Mucosa of gallbladder (tissue), 1 donor: ENCODE measurements at places on chromosomes 4 and X. TPM values are rescaled to one million over a fixed set of nuclear protein-coding genes. Genes with fewer than 3 reads are reported as not detected.

Gene TMPRSS11E
- not detected for total RNA-seq

Gene PLAC1
- total RNA-seq = not detected

Gene CTAG1B
- total RNA-seq = not detected

Gene CHST7
- 12.9 TPM for total RNA-seq

DNA sequence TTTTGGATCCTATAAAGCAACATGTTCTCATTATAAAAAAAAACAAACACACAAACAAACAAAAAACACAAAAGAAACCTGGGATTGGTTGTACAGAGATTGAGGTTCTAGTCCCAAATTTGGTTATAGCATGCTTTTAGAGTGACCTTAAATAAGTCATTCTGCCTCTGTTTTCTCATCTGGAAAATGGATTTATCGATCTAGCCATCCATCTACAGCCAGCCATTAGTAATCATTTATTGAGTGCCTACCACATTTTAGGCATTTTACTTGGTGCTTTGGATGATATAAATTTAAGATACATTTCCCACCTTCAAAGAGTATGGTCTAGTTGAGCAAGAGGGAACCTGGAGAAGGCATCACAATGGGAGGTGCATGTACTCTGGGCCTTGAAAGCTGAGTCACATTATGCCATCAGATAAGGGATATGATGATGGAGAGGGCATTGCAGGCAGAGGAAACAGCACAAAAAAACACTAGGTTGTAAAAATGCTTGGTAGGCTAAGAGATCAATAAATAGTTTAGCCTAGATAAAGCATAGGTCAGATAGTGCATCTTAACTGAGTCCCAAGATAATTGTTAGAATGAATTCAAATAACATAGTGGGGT, 91.4 kb downstream of the HEPH start:
- no peak for DNase-seq

DNA sequence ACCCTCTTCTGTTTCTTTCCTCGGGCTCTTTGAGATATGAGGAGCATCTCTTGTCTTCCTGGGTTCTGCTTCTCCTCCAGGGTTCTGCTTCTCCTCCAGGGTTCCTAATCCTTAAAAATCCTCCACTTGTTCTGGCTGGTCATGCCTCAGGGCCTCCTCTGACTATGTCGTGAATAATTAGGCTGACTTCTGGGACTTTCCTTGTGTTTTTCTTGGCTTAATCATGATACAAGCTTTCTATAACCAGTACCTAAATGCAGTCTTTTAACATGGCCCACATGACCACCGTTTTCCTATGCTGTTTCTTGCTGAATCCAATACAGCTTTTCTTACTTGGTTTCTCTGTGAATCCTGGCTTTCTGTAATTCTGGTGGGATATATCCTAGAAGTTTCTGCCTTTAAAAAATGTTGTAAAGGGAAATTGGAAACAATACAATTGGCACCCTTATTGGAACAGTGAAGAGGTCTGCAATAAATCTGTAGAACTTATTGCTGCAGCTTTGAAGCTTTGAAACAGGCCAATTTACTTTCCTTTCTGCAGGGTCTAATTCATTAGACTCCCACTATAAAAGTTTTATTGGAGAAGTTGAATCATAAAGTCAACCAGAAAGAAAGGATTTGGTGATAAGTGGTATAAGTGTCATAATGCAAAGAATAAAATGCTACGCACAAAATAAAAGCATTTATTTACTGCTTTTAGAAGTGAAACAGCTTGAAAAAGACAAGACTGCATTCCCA, 213.1 kb downstream of the UGT8 start:
- no peak for DNase-seq

- no peak for DNase-seq
Measured at GRCh38 chr4:187212446-187213080, 488.9 kb upstream of the FAT1 start.

- DNase-seq = no peak
Measured at GRCh38 chrX:77160301-77160700, 286.9 kb upstream of the FGF16 start.

- no peak for DNase-seq
Measured at GRCh38 chr4:88008122-88008742, 797 bp downstream of the PKD2 start.

GRCh38 chr4:74999714-75000309, 66.9 kb downstream of the PARM1 start:
- no peak for DNase-seq

DNA sequence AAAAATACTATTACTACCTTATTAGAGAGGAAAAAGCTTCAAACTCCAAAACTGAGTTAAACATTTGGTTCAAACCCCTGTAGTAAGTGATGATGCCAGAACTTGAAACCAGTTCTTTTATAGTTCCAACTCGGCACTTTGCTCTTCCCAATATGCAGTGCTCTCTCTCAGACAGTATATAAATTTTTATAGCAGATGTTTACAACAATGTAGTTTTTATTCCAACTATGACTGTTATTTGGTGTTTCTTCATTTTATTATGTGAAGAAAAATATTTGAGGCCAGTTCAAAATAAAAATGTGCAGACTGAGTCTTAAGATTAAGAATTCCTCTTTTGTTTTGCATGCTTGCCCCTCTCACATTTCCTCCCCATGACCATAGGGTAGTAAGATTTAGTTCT, 2.9 kb upstream of the PPP4R3C start:
- no peak for DNase-seq

GRCh38 chr4:42248972-42249371, 96.5 kb upstream of the BEND4 start:
- DNase-seq = no peak

GRCh38 chrX:19190902-19191301, 68.6 kb upstream of the ADGRG2 start:
- no peak for DNase-seq

- DNase-seq = no peak
Measured at GRCh38 chrX:135522132-135522530, 1.7 kb downstream of the INTS6L start.

DNA sequence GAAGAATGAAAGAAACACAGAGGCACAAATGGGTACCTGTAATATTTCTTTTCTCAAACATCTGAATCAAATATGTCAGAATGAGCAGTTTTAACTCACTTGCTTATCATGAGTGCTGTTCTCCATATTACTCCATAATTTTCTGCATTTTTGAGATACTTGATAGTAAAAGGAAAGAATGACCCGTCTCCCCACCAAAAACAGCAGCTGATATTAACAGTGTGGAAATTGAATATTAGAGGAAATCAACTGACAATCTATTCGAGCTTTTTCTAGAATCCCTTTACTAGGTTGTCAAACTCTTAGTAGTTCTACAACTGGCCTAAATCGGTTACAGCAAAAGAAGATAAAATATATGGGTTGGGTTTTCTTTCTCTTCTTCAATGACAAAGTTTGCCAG, 49.9 kb upstream of the HELT start:
- DNase-seq = no peak

DNA sequence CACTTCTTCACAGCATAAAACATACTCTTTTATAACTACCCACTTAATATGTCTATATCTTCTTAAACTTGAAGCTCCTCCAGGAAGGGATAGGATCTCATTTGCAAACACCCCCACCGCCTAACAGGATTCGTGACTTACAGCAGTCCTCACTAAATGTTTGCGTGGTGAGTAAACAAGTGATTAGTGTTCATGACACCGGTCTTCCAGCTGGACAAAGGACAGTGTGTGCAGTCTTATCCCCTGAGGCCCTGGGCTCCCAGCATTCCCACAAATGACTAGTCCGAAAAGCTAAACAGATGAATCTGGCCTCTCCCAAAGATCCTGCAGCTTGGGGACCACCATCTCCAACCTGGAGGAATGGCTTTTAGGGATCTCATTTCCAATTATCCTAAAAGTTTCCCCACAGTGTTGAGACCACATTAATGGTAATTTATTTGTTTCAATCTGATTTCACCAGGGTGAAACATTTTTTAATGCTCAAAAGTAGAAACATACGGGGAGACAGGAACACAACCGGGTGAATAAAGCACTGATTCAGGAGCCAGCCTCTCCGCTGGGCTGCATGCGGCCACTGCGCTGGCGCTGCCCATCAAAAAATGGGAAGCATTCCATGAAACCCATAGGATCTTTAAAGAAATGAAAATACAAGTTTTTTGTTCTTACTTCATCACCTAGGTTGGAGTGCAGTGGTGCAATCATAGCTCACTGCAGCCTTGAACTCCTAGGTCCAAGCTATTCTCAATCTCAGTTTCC, 69.2 kb downstream of the HADH start:
- DNase-seq = no peak
